ENCODE measurements at places on chromosomes 5 and 9.

DNA sequence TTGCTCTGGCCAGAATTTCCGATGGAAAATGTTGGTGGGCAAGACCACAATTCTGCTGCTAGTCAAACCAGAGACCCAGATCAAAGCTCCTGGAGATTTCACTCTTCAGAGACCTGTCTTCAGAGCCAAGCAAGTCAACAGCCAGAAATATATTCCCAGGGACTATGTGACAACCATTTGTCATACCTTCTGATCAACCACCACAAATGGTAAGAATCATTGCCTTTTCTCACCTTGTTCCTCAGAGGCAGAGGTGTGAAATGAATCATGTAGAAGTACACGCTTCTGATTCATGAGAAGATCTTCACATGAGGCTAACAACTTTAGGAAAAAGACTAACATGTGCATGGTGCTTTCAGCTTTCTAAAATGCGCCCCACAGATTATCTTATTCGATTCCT lies 53.5 kb downstream of the SUSD1 start:
- no peak for DNase-seq

- DNase-seq = no peak
Measured at GRCh38 chr5:53900677-53901076, 340.2 kb downstream of the NDUFS4 start.

- no peak for DNase-seq
Measured at GRCh38 chr9:97906236-97906831, 16.0 kb downstream of the TRMO start.

GRCh38 chr9:129126749-129127618 lies 15.8 kb downstream of the PTPA start:
- DNase-seq = no peak

GRCh38 chr9:128629136-128629535 lies 27.5 kb downstream of the DYNC2I2 start:
- DNase-seq = no peak

GRCh38 chr5:10744681-10745080 lies 16.4 kb downstream of the DAP start:
- no peak for DNase-seq

DNA sequence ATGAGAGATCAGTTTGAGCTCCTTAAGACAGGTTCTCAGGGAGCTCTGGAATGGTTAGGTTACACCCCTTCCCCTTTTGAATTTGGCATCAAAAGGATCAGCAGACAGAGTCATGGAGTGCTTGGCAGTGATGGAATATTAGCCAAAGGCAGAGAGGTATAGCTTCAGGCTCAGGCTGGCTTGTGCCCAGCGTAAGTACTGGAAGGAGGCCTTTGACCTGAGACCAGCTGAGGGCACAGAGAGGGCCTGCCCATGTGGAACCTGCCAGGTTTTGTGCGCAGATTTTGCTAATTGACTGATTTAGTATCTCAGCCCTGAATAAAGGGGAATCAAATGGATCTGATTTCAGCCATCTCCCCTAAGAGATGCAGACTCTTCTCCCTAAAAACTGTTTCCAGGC lies 81.5 kb downstream of the RGS3 start:
- DNase-seq = no peak

DNA sequence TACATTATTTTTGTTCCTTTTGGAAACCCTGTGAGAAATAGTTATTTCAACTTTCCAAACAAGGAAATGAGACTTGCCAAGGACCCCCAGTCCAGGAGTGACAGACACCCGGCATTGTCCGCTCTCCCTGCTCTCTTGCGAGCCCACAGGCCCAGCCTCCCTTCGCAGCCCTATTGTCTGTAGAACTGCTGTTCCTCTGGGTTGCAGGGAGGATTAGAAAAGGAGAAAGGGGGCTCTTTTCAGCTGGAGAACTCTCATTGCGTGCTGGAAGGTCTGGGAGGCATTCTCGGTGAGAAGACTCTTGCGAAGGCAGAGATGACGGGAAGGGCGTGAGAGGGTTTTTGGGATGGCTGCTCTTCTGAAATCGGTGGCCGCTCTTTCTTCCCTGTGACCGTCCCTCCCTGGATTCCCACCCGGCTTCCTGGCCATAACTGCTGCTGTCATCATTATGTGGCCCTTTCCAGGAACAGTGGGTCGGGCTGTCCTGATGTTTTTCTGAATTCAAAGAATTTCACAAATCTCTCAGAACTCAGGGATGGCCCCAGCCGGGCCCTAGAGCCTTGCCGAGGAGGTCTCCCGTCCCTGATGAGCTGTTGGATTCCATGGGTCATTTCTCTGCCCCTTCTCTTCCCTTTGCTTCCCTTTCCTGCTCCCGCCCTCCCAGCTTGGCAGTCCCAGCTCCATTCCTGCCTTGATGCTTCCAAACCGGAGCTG lies 29.8 kb downstream of the STC2 start:
- no peak for DNase-seq

DNA sequence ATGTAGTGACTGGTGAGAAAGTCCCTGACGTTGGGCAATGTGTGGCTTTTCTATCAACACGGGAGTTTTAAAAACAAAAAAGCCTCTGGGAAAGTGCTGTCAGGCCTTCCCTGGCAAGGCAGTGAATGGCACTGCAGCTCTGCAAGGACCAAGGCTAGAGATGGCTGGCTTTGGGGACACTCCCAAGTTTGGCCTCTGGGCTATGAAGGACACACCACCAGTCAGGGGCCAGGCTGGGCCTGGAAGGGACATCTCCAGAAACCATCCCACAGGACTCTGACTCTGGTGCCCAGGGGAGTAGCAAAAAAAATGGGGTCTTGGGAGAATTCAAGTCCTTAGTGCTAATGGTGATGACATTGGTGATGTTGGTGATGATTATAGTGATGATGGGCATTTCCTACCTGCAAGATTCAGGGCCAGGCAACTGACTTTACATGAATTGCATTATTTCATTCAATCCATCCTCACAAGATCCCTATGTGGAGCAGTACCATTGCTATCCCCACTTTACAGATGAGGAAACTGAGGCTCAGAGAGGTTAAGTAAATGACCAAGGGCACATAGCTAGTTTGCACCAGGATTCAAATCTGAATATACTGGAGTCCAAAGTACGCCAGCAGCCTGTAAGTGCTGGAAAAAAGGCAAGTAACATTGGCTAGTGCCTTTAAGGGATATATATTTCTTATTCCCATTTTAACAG lies 2.6 kb upstream of the PPARGC1B start:
- no peak for DNase-seq

- DNase-seq = no peak
Measured at GRCh38 chr5:27773166-27773565, 734.8 kb upstream of the CDH9 start.

GRCh38 chr9:4375424-4376200 lies 75.7 kb upstream of the GLIS3 start:
- peak; percentile 55 for DNase-seq

- peak; percentile 49 for DNase-seq
Measured at GRCh38 chr5:92505145-92505544, 1075.9 kb downstream of the NR2F1-AS1 start.

DNA sequence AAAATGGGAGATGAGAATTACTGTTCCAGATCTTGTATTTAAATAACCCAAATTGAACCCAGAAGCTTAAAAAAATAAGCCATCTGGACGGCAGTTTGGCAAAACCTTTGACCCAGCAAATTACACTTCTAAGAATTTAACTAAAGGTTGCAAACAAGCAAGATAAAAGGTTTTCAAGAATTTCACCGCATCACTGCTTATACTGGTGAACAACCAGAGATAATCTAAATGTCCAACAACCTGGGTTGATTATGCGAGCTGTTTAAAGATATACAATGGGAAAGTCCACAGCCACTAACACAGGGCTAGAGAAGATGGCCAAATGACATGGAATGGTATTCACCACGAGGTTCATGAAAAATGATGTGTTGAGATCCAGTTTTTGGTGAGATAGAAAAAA lies 149.3 kb downstream of the GNAQ start:
- no peak for DNase-seq

DNA sequence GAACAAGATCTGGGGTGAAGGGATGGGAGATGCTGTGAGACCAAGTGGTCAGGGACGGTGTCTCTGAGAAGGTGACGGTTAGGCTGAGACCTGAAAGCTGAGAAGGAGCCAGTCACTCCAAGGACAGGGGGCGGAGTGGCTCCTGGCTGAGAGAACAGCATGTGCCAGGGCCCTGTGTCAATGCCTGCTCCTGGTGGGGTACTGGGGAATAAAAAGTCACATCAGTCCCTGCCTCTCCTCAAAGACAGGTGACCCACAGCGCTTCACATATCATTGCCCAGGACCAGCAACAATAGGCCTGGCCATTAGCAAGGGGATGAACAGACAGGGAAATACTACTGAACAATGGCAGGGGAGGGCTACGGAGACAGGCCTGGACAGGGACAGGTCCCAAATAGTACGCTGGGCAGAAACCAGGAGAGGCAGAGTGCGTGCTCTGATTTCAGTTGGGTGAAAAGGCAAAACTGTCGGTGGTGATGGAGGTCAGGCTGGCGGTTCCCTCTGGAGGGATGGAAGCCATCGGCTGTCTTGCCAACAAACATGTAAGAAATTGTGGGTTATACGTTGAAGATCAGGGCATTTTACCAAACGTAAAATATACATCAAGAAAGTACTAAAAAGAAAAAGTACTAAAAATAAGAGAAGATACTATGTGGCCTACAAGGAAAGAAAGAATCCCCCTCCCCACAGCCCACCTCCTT lies 64.3 kb downstream of the C9orf50 start:
- no peak for DNase-seq

DNA sequence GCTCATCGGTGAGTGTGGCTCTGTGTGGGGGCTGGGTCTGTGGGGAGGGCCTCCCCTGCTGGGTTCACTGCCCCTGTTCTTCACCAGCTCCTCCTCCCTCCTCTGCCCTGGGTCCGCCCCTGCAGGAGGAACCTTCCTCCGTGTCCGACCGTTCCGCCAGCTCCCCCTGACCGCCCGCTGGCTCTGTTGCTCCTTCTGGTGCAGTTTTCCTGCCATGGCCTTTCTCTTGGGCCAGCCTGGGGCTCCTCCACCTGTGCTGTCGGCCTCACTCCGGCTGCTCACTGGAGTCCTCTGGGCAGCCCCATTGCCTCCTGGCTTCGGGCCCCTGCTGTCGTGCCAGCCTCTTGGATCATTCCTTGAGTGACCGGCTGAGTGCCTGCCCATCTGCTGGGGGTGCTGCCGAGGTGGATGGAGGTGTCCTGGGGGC lies 12.3 kb downstream of the RNU6ATAC start:
- DNase-seq = no peak

- DNase-seq = peak; percentile 82
Measured at GRCh38 chr5:172451771-172452197, 2.5 kb downstream of the SH3PXD2B start.

- no peak for DNase-seq
Measured at GRCh38 chr9:13282998-13283397, 3.5 kb upstream of the MPDZ start.

DNA sequence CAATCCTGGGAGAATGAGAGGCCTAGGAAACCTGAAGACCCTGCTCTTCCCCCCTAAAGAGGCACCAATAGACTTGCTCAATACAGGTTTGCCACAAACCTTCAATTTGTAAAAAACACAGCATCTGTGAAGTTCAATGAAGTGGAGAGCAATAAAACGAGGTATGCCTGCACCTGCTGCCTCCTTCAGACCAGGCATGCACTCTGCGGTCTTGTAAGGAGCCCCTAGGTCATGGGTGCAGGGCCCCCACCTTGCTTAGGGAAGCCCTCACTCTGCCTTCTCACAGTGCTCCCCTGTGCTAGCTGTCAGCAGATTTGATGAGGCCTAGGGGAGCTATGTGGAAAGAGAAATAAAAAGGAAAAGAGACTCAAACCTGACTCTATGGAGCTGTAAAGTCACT lies 72.1 kb upstream of the GALNT10 start:
- DNase-seq = no peak

DNA sequence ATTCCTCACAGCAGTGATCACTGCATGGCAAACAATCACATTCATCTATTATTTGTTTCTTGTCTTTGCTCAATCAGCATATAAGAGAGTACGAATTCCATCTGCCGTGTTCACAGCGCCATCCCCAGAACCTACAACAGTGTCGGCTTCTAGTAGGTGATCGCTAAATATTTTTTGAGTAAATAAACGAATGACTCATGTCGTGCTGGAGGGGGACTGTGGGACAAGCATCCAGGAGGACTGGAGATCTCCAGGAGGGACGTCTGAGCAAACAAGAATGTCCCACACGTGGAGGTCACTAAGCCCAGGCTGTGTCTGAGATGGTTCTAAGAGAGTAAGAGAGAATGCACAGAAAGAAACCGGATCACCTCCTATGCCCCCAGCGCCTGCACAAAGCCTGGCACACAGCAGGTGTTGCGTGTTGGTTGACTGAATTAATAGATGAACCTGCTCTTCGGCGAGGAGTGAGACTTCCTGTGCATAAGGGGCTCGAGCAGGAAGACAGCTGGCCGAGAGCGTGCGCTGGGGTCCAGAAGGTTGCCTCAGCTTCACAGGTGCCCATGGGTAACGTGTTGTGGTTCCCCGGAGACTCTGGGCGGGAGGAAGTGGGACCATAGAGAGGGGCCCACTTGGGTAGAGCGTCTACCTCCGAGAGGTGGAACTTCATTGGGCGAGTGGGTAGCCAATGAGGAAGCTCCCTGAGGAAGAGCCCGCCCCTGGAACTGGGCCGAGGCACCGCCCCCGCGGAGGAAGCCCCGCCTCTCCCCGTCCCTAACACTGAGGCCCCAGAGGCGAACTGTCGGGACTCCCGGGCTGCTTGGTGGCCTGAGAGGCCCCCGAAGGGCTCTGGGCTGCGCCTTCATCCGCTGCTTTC lies 193.0 kb downstream of the MELK start:
- no peak for DNase-seq

DNA sequence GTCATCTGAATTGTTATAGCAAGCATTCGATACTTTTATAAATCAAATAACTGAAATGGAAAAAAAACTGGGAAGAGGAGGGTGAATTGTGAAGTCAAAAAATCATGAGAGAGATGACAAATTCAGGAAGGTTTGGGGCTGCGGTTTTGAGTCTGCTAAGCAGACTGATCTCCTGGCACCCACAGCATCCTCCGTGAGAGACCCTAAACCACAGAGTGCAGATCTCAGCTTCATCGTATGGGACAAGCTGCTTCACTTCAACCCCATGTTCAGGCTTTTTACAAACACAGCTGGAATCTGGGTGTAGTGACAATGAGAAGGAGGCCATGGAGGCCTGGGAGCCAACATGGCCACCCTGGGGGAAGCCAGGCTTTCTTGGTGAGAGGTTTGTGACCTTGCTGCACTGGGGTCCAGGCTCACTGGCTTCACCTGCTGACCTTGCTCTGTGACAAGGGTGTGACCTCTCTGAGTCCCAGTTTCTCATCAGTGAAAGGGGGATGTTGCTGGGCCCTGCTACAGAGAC lies 19.4 kb downstream of the USP20 start:
- DNase-seq = no peak

- no peak for DNase-seq
Measured at GRCh38 chr5:94192658-94193391, 425.6 kb downstream of the KIAA0825 start.
